Activated CD8-positive, alpha-beta T cell treated with anti-CD3 and anti-CD28 coated beads, Interleukin-2, amount 10 ng/mL, durations not matched to agents 7 days and 5 days (primary cell): ENCODE measurements at places on chromosomes 5 and 9. TPM values are rescaled to one million over a fixed set of nuclear protein-coding genes. Genes with fewer than 3 reads are reported as not detected.

GRCh38 chr9:135533674-135534073 is 12.3 kb upstream of the OBP2A start:
- no peak for DNase-seq

The LCN1 gene
- not detected for total RNA-seq

- DNase-seq, result no peak
These were observed 123.8 kb upstream of the LPAR1 start for GRCh38 chr9:111162026-111162425.

- DNase-seq, result no peak
These were observed 687.4 kb downstream of the PRR16 start for GRCh38 chr5:121151534-121151933.

DNA sequence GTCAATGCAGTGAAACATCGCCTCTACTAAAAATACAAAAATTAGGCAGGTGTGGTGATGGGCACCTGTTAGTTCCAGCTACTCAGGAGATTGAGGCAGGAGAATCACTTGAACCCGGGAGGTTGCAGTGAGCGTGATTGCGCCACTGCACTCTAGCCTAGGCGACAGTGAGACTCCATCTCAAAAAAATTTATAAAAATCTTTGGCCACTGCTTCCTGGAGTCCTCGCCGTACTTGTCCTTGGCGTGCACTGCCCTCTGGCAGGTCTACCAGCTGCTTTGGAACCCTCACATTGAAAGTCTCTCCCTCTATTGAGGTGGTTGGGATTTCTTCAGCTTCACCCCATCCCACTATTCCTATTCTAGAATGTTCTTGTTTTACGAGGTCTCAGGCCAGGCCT is 25.0 kb downstream of the DYNC2I2 start:
- DNase-seq, result no peak

- no peak for DNase-seq
These were observed 4.8 kb upstream of the SNAPC4 start for GRCh38 chr9:136404801-136405136.

DNA sequence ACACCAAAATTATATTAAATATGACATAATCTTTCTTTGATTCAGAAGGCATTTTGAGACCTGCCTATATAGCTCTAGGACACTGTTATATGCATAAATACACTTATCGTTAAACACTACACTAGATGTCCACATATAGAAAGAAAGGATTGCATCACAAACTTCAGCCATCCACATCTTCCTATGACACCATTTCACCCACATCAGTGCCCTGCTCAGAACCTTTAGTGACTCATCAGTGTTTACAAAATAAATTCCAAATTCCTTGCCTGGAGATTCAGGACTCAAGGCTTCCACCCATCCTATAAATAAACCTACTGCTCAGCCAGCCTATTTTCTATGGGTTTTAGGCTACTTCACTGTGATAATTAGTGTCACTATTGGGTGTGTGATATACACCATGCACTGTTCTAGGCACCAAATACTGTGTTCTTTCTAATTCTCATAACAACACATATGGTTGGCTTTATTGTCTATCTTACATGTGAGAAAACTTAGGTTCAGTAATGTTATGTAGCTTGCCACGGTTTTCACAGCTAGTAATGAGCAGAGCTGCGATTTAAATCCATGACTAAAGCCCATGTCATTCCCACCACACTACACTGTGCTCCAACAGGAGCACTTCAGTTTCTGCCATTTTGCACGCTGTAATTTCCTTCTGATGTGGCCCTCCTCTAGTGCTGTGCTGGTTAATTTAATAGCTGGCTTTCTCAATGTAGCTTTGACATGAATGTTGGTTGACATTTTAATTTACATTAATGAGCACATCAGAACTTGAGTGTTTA is 103.3 kb downstream of the SREK1 start:
- DNase-seq, result no peak

DNA sequence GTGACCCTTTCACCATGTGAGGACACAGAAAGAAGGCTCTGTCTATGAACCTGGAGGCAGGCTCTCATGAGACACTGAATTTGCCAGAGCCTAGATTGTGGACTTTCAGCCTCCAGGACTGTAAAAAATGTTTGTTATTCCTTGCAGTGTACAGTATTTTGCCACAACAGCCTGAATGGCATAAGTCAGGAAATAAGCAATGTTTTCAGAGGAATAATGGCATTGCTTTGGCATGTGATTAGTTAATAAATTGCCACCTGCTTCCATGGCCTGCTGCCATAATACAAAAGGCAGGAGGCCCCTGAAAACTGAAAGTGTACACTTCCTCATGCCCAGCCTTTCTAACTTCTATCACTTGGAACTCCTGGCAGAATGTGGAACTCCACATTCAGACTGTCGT is 408.1 kb downstream of the GADD45G start:
- no peak for DNase-seq

- DNase-seq, result peak; percentile 54
These were observed 74.8 kb downstream of the ICE1 start for GRCh38 chr5:5497152-5497788.

GRCh38 chr5:5490774-5491347 is 68.4 kb downstream of the ICE1 start:
- no peak for DNase-seq

- DNase-seq, result no peak
These were observed 65.4 kb upstream of the IRX4 start for GRCh38 chr5:1948111-1948510.

The PDCD1LG2 gene
- 0.55 TPM for total RNA-seq

The SRD5A1 gene
- 20.4 TPM for total RNA-seq

- DNase-seq, result peak; percentile 89
These were observed at the start of gene NPDC1 for GRCh38 chr9:137046088-137046787. Gene NPDC1, minus strand, starts transcription at chr9:137046177. Its CDS starts 188 bp downstream, at chr9:137045989.

DNA sequence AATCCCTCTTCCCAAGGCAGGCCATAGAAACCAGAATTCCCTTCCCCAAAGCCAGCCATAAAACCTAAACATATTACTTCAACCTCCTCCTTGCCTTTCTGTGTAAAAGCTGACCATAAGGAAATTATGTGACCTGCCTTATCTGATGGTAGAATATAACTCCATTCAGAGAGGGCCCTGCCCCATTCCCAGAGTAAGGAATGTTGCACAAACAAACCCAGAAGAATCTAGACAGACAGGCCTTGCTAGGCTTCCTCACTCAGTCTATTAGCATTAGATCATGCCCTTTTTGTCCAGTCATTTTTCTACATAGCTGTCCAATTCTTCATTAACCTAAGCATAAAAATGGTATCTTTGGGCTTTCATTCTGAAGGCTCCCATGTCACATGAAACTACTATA is 17.8 kb upstream of the IFNB1 start:
- DNase-seq, result no peak
